Adrenal gland (tissue), 19 donors: ENCODE measurements at places on chromosomes 1 and 21. TPM values are rescaled to one million over a fixed set of nuclear protein-coding genes. Genes with fewer than 3 reads are reported as not detected.

- no peak overlapping the region for H3K4me3 ChIP-seq
- no peaks in the 10 kb centered on the region for H3K4me1 ChIP-seq
- no peak overlapping the region for H3K27ac ChIP-seq
Observed at GRCh38 chr1:55813618-55814017, 598.5 kb upstream of the USP24 start.

DNA sequence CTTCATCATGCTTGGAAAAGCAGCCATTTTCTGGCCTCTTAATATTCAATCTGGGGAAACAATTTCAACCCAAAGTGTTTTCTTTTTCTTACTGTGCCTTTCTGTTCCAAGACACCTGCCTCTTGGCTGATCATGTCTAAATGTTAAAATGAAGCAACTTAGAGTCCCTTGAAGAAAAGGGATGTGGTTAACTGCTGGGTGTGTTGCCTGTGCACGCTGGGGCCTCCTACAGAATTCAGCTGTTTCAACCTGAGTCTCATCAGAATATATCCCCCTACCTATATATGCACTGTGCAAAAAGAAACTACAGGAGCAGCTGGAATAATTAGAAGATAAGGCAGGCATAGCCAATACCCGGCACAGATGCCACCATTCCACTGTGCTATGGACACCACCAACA is 222.0 kb downstream of the OMA1 start:
- DNase-seq: no peak
- H3K4me3 ChIP-seq: no peak overlapping the region
- H3K27ac ChIP-seq: no peak overlapping the region

OR2L13 gene
- 1.3 TPM for total RNA-seq

- H3K4me1 ChIP-seq: no peaks in the 10 kb centered on the region
- H3K27me3 ChIP-seq: no peaks in the 10 kb centered on the region
- H3K4me3 ChIP-seq: no peak overlapping the region
- H3K36me3 ChIP-seq: no peaks in the 10 kb centered on the region
Observed at GRCh38 chr1:179786815-179787685, 44.0 kb downstream of the FAM163A start.

PTGS2 gene
- total RNA-seq: 3.1 TPM

GRCh38 chr1:234961456-234962339 is 166.9 kb downstream of the TOMM20 start:
- no peaks in the 10 kb centered on the region for H3K36me3 ChIP-seq
- peak overlapping the region; percentile 65 for H3K27ac ChIP-seq
- peak; percentile 55 for DNase-seq
- H3K4me3 ChIP-seq: no peak overlapping the region

DNA sequence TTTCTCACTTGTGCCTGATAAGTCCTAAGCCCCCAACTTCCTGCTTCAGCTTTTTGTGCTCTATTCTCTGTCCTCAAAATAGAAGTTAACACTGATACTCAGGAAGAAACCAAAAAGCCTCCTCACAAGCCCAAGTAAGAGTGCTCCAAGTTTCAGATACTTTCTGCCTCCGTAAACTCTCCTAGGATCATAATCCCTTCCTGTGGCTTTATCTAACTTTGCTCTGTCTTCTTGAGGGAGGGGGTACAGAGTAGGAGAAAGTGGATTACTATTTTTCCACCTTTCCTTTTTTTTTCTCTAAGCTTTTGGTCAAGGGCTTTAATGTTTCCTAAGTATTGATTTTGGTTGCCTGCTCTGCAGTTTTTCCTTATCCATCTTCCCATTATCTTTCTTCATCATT is 54.6 kb downstream of the DPH5 start:
- H3K4me1 ChIP-seq: no peaks in the 10 kb centered on the region
- DNase-seq: no peak
- H3K4me3 ChIP-seq: no peak overlapping the region
- H3K27ac ChIP-seq: no peak overlapping the region
